Thymus (tissue), 14 donors: ENCODE measurements at places on chromosomes 16 and 17. TPM values are rescaled to one million over a fixed set of nuclear protein-coding genes. Genes with fewer than 3 reads are reported as not detected.

Gene SMIM36
- polyA plus RNA-seq = not detected

DNA sequence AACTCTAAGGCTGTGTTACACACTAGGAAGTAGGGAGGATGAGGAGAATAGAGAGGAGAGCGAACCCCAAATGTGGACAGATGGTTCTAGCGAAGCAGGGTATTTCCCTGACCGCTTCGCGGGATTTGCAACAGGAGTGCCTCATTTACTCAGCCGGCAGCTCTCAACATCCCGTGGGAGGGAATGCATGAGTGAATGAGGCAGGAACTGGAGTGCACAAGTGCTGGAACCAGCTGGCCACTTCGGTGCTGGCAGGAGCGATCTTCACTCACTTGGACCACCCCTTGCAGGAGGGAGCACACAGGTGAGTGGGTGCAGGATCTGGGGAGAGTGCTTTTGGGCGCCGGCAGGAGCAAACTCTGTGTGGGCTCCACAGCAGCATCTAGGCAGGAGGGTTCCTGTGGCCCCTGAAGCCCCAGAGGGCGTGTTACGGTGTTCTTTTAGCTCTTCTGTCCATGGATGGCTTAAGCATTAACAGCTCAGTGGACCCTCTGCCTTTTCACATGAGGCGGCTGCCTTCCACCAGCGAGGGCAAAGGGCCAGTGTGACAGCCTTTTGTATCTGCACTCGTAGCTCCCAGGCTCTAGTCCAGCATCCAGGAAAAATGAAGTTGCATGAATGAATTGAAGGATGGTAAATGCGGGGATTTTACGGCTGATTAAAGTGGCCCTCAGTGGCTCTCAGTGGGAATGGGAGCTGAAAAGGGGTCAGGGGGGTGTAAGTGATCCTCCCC is 17.4 kb upstream of the ZNHIT3 start:
- DNase-seq = no peak

Gene DBNDD1
- polyA plus RNA-seq = 1.9 TPM

DNA sequence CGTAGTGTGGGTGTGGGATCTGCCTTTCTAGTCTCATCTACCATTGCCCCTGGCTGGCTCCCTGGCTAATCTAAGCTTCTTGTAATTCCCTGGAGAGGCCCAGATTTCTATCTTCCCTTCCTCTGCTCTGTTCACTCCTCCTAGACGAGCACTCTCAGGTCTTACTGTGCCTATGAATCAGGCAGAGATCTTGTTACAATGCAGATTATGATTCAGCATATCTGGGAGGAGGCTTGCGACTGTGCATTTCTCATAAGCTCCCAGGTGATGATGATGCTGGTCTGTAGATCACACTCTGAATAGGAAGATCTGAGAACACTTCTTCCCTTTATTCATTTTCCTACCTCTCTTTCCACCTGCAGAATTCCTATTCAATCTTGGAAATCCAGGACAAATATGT is 200.1 kb downstream of the CBLN1 start:
- DNase-seq = no peak

Gene PSMB10
- polyA plus RNA-seq = 109 TPM

DNA sequence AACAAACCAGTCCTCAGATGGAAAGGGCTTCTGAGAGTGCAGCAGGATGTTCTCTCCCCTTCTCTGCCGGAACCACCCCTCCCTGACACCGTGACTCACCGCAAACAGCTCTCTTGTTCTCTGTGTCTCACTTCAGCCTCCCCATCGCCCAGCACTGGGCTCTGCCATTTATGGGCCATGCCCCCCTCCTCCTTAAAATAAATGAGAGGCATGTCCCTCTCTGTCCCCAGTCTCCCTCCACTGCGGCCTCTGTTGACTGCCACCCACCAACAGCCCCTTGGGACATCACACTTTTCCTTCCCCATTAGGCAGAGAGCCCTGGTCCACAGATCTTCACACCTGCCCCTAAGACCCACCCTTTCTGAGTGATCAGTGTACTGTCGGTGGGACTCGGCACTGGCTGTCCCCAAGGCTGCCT is 6.3 kb downstream of the CCDC102A start:
- no peak for DNase-seq

DNA sequence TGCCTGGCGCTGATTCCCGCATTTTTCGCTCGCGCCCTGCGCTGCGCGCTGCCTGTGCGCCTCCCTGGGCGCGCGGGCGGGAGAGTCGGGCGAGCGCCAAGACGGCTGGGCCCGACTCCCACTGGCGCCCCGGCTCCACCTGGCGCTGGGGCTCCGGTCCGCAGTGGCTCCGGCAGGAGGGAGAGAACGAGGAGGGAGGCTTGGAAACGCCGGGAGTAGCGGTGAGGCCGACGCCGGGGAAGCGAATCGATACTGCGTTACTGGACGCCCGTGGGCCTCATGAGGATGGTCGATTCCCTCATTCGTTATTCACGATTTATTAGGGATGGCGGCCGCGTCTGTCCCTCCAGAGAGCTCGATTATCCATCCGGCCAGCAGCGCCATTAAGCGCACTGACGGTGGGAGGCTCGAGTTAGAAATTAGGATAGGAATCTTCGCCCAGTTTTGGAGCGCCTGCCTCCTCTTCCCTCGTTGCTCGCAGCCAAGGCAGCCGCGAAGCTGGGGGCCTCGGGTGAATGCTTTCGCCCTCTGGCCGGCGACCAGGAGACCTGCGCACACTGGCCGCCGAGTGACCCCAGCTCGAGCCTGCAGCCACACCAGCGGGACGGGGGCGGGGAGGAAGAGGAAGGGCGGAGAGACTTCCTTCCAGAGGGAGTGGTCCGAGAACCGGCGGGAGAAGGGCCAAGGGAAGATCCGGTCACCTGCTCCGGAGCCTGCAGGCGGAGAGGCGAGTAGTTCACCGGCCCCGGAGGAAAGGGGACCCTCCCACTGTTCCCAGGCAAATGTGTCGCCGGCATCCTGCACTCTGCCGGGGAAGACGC is 1.3 kb upstream of the PCGF2 start:
- DNase-seq = no peak

Gene SLC16A3
- 30.2 TPM for polyA plus RNA-seq

Gene KIF2B
- polyA plus RNA-seq = under 0.01 TPM

Gene C16orf87
- polyA plus RNA-seq = 9.2 TPM

DNA sequence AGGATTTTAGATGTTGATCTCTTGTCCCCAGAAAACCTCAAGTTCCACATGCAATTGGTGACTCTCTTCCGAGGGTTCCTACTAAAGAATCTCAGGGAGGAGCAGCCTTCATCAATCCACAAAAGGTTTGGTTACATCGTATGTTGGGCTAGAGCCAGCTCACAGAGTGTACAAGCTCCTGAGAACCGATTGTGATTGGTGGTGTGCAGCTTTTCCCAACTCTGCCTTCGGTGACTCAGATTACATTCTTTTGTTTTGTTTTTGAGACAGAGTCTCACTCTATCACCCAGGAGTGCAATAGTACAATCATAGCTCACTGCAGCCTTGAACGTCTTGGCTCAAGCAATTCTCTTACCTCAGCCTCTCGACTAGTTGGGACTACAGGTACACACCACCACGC is 172.4 kb downstream of the PMP22 start:
- DNase-seq = no peak

GRCh38 chr17:40726919-40727318 is 23.4 kb upstream of the KRT24 start:
- DNase-seq = peak; percentile 0

Gene CEP295NL
- 0.50 TPM for polyA plus RNA-seq

- DNase-seq = no peak
Observed at GRCh38 chr16:13105427-13105826, 204.0 kb downstream of the SHISA9 start.

Gene SKAP1
- polyA plus RNA-seq = 64.4 TPM

Gene TBC1D3E
- not detected for polyA plus RNA-seq

DNA sequence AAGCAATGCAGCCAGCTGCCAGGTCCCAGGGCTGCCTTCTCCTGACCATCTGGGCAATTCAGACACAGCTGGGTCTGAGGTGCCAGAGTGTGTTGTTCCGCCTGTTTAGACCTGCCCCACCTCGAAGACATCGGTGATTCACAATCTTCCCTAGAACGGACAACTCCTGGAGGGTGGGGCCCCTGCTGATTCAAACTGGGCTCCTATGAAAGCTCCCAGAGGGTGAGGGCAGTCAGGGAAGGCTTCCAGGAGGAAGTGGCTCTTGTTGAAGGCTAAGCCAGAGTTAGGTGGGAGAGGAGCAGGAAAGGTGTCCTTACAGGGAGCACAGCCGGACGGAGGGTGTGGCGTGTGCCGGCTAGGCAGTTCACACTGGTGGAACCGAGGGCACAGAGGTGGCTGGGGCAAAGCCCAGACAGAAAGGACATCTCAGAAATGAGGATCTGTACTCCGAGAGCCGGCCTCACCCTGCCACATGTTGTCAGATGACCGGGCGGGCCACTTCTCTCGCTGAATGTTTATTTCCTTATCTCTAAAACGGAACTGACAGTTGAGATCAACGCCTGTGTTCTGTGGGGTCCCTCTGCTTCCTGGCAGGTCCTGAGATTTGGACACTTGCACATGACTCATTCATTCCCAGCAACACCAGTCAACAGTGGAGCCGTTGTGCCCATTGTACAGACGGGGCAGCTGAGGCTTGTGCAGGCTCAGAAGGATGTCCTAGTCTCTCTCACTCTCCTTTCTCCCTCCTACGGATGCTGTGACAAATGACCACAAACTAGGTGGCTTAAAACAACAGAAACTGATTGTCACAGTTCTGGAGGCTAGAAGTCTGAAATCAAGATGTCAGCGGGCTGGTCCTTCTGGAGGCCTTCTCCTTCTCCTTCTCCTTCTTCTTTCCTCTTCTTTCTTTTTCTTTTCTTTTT is 26.9 kb upstream of the LITAF start:
- DNase-seq = no peak
